ENCODE measurements at places on chromosomes 1 and 21. TPM values are rescaled to one million over a fixed set of nuclear protein-coding genes. Genes with fewer than 3 reads are reported as not detected.

Gene E2F2
- total RNA-seq, result not detected

Gene TRAPPC3
- 52.0 TPM for total RNA-seq

Gene PIGP
- total RNA-seq, result 0.64 TPM

Gene PTAFR
- total RNA-seq, result 13.1 TPM

Gene TAGLN2
- total RNA-seq, result 363 TPM

Gene HCRTR1
- total RNA-seq, result not detected

Gene TTC22
- not detected for total RNA-seq

Gene CD164L2
- total RNA-seq, result not detected

Gene CCDC30
- total RNA-seq, result not detected

Gene OPRD1
- total RNA-seq, result not detected

DNA sequence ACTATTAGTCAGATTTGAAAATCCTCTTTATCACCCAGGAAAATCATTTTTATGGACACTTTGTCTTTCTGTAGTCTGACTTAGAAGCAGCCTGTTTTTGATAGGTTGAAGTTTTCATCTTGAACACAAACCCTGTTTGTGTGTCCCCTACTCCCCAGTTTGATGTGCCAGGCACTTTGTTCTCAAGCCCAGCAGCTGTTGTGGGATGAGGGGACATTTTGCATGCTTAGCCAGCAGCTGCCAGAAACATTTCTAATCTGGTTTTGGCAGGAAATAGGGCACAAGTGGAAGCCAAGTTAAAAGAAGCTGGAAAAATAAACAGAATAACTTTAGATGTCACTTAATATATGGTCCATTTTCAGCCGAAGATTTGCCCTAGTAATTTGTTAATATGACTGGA is 29.9 kb downstream of the ACTN2 start:
- DNase-seq, result no peak

DNA sequence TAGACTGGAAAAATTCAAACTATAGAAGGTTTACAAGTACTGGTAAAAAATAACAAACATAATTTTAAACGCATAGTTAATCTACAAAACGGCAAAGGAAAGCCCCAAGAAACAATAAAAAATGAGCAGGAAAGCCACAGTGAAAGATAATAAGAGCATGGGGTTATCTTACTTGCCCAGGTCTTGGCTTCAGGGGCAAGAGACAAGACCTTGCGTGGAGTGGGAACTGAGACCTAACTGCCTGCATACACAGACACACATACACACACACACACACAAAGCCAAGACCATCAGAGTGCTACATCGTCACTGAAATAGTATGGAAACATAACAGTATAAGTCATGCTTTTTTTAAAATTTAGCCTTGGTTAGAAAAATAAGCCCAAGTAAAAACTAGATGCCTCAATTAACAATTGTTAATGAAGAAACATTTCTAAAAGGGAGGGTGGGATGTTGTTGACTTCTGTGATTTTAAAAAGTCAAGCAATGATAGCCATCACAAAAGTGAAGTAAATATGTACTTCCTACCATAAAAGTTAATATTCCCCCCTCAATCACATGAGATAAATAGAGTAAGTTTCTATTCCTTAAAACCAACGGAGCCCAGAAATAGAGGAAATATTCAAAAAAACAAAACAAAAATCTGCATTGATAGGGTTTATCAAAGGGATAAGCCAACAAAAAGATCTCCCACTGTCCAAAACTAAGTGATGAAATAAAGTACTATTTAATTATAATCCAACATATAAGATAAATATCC is 29.4 kb upstream of the CRP start:
- DNase-seq, result no peak

GRCh38 chr1:205907794-205908193 is 35.5 kb downstream of the SLC26A9 start:
- DNase-seq, result no peak

GRCh38 chr1:68675336-68675735 is 178.5 kb upstream of the DEPDC1 start:
- DNase-seq, result no peak

DNA sequence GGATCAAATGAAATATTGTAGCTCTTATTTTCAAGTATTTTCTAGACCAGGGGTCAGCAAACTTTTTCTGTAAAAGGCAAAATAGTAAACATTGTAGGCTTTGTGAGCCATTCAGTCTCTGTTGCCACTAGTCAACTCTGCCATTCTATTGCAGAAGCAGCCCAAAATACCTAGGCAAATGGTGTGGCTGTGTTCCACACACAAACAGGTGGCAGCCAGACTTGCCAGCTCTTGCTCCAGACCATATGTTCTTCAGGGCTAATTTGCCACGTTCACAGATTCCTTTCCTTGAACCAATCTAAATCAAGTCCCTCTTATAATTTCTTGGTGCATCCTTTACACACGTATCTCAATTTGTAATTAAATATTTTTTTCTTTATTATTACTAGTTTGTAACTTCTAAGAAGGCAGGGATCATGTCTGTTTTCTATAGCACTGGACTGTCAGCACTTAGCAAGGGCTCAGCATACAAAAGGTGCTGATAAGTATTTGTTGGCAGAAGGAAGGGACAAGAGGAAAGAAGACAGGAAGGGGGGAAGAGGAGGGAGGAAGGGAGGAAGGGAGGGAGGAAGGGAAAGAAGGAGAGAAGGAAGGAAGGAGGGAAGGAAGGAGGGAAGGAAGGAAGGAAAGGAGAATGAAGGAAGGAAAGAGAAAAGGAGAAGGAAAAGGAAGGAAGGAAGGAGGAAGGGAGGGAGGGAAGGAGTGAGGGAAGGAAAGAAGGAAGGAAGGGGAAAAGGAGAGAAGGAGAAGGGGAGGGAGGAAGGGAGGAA is 106.5 kb upstream of the EDEM3 start:
- no peak for DNase-seq

- DNase-seq, result peak; percentile 87
Observed at GRCh38 chr1:108646648-108647269, 14.1 kb downstream of the HENMT1 start.

DNA sequence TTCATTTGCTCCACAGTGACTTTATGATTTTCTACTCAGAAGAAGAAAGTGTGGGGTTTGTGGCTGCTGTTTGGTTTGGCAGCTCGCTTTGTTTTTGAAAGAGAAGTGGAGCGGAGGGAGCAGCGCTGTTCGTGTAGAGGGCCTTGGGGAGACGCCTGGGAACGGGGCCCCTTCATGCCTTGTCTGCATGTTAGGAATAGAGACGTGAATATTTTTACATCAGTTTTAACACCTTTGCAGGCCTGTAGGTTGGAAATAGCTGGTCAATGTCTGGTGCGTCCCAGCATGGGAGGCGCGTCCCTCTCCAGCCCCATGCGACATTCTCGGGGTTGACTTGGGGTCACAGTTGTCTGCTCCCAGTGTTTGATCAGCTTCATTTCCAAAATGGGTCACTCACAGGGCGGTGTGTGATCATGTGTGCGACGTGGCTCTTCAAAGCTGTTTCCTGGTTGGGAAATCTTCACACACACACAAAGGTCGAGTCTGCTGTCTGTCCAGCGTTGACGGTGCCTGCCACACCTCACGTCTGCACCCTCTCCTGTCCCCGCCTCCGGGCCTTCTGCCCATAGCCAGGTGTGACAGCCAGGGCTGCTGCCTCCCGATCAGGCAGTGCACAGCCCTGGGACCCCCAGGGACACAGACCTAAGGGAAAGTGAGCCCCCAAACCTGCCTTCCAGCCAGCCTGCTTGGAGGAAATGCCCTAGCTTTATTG is 149.2 kb downstream of the PSMG1 start:
- no peak for DNase-seq

GRCh38 chr1:50527249-50527986 is 104.2 kb upstream of the DMRTA2 start:
- DNase-seq, result no peak

DNA sequence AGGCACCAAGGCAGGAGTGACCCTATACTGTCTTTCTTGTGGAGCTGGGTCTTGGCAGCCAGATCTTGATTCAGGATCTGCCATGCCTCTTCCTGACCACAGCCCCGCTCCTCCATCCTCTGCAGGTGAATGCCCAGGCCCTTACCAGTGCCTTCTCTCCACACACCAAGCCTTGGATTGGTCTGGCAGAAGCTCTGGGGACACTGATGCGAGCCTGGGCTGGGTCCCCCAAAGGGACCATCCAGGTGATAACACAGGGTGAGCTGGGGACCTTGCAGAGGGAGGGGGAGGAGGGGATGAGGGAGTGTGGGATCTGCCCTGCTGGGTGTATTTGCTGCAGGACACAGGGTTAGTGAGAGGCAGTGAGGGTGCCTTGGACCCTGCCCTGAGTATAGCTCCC is 28.4 kb downstream of the HMGCS2 start:
- DNase-seq, result no peak

DNA sequence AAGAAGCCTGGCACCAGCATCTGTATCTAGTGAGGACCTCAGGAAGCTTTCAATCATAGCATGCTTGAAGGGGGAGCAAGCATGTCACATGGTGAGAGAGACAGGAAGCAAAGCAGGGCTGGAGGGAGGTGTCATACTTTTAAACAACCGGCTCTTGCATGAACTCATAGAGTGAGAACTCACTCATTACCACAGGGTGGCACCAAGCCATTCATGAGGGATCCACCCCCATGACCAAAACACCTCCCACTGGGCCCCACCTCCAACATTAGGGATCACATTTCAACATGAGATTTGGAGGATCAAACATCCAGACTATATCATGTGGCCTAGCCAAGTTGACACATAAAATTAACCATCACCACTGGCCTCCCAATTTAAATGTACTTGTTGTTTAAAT is 125.1 kb upstream of the KCND3 start:
- DNase-seq, result no peak

GRCh38 chr1:91622616-91623015 is 122.0 kb downstream of the CDC7 start:
- DNase-seq, result peak; percentile 89

DNA sequence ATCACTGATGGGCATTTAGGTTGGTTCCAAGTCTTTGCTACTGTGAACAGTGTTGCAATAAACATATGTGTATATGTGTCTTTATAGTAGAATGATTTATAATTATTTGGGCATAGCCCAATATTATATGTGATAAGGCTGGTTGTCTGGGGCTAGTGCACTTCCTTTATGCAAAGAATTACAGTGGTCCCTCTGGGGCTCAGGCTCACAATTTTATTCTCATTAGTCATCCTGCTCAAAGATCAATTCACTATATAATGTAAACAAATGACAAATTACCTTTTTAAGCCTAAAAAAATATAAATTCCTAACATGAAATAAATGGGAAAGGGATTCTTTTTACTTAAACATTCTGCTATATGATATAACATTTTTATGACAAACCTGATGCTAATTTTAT is 5.0 kb downstream of the PLPPR4 start:
- DNase-seq, result no peak

DNA sequence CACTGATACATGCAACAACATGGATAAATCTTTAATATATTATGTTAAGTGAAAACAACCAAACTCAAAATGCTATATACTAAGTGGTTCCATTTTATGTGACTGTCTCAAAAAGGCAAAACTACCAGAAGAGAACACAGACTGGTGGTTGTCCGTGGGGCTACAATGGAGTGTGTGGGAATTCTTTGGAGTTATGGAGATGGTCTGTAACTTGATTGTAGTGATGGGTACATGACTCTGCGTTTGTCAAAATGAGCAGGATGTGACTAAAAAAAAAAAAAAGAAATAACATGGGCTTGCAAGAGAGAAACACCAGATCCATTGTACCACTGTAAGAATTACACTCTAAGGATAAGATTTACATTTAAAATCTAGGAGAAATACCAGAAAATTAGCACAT is 52.2 kb upstream of the KIAA1614 start:
- DNase-seq, result no peak

GRCh38 chr1:204304067-204304466 is 55.7 kb downstream of the PLEKHA6 start:
- DNase-seq, result no peak

- no peak for DNase-seq
Observed at GRCh38 chr1:101051688-101052638, 26.4 kb upstream of the DPH5 start.

DNA sequence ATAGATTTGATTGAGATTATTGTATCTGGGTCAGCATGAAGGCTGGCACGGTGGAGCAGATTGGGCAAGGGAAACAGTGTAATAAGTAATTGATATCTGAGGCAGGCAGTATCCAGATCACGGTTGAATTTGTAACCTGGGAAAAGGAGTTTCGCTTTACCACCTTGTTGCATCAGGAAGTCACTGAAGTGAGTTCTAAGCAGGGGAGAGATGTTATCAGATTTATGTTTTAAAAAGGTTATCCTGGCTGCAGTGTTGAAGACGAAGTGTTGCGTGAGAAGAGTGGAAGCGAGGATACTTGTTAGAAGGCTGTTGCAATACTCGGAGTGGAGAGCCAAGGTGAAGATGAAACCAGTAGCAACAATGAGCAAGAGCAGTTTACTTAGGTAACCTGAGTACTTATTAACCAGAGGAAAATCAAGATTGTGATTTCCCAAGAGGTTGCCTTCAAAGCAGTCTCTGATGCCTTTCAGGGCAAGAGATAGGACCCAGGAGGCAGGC is 77.8 kb downstream of the LHX9 start:
- no peak for DNase-seq

- no peak for DNase-seq
Observed at GRCh38 chr21:36249576-36250422, 70.2 kb upstream of the MORC3 start.

All from ascending aorta (tissue), 2 donors.